ENCODE measurements at places on chromosomes 6 and 20. TPM values are rescaled to one million over a fixed set of nuclear protein-coding genes. Genes with fewer than 3 reads are reported as not detected.

Gene CNBD2
- 0.68 TPM for polyA plus RNA-seq

Gene TMEM200A
- 26.4 TPM for polyA plus RNA-seq

Gene SLA2
- 0.33 TPM for polyA plus RNA-seq

Gene MDC1
- polyA plus RNA-seq = 55.5 TPM

Gene ACTL10
- 0.54 TPM for polyA plus RNA-seq

Gene C20orf141
- polyA plus RNA-seq = not detected

Gene CFB
- 22.2 TPM for polyA plus RNA-seq

Gene NFATC2
- polyA plus RNA-seq = 1.4 TPM

DNA sequence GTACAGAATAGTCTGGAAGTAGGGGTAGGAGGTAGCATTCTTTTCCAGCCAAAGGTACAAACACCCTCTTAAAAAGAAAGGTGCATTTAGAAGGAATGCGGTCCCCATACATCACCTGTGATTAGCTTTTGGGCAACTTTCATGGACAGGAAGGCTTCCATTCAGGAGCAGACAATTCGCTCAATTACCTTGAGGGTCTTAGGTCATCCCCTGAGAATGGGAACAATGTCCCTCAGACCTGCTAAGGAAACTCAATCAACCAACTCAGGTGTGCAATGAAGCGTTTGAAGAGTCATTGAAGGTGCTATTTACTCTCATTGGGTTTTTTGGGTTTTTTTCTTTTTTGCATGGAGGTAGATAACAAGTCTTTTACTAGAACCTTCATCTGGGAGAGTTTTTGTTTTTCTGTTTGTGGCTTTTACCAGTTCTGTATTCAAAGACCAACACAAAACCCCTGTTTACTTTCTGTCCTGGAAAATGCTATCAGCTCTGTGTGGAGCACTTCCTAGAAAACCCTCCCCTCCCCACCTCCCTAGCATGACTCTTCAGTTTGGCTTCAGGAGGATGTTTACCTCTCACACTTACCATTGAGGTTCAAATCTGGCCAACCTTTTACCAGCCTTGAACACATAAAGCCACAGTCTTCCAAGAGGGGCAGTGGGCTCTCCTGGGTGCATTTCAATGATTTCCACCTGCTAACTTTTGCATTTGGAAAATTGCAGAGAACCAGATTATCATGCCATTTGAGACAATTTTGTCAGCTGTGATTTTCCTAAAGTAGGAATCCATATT, 271.2 kb upstream of the PRDM1 start:
- no peak for DNase-seq

DNA sequence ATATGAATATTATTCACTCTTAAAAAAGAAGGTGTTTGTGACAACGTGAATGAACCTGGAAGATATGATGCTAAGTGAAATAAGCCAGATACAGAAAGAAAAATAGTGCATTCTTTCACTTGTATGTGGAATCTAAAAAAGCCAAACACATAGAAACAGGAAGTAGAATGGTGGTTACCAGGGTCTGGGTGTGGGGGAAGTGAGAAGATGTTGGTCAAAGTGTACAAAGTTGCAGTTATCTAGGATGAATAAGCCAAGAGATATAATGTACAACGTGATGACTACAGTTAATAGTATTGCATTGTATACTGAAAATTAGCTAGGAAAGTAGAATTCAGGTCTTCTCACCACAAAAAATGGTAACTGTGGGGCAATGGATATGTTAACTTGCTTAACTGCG, 151.1 kb upstream of the HCRTR2 start:
- DNase-seq = no peak

- no peak for DNase-seq
These were observed 290.1 kb upstream of the PRDM1 start for GRCh38 chr6:105795913-105796517.

GRCh38 chr6:34240329-34241248, 3.9 kb downstream of the HMGA1 start:
- DNase-seq = no peak

- DNase-seq = no peak
These were observed 13.6 kb downstream of the FAM83B start for GRCh38 chr6:54860132-54860531.

DNA sequence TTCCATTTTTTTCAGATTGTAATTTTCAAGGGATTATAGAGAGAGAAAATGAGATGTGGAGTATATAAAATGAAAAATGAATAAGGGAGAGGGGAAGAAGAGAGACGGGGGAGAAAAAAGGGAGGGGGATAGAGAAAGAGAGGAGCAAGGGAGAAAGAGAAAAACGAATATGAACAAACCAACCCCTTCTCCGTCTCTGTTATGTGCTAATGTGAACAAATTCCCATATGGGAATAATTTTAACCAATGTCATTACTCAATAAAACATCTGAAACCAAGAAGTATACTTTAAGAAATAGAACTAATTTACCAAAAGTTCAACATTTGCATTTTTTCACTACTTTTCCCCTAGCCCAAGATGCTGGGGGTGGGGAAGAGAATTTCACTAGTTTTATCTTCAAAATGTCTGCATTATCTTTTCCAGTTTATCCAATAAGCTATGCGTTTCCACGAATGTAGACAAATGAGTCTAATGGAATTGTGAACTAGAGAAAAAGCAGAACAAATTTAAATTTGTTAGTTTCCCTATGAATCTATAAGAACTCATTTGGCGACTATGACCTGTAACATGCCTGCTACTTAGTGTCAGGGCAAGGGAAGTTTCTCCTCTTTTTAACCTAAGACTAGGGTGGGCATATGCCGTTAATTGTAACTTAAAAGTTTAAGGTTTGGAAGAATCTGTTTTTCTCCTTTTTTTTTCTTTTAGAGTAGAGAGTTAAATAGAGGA, 286.3 kb downstream of the BTBD9 start:
- DNase-seq = no peak

DNA sequence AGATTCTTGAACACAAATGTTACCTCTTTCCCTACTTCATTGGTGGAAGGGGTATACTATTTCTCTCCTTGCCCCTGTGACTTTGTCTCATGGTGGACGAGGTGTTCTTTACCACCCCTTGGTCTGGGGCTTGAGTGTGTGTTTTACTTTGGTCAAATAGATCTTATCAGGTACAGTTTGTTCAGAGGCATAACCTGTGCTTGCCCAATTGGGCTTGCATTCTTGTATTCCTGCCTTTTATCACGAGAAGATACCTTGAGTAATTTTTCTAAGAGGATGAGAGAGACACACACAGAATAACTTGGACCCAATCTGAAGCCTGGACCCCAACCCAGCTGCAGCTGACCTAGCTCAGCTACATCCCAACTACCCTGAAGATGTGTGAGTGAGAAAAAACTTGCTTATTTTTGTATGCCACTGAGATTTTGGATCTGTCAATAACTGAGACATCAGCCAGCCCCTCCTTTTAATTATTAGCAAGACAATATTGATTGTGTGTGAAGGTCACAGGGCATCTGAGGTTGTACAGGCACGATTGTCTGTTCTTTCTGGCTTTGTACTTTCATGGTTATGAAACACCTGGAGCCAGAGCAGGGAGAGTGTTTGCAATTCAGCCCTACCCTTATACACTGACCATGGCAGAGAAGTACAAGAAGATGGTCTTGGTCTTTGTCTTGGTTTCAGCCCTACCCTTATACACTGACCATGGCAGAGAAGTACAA, 204.7 kb upstream of the SLC35B3 start:
- no peak for DNase-seq

GRCh38 chr6:45031601-45032000, 296.5 kb upstream of the RUNX2 start:
- no peak for DNase-seq

DNA sequence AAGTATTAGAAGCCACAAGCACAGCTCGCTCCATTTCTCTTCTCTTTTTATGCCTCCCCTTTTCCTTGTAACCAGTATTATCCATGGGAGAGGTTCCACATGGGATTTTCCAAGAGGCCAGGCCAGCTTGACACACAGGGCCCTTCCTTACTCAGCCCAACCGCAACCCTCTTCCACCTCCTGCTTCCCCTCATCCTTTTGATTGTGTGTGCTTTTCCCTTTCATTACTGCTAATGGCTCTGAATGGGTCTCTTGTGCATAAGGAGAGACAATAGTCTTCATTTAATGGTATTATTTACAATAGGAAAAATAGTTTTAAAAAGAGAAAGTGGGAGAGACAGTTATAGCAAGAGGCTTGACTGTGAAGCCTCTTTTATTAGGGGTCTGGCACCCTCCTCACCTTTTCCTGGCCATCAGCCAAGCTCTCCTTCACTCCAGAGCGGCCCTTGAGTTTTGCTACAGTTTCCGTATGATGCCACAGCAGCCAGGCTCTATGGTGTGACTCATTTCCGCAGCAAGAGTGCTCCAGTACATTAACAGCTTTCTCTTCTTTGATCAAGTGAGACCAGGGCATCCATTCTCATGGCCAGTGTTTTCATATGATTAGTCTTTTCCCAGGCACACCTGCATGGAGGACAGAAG, 579.5 kb downstream of the TFAP2B start:
- DNase-seq = no peak

DNA sequence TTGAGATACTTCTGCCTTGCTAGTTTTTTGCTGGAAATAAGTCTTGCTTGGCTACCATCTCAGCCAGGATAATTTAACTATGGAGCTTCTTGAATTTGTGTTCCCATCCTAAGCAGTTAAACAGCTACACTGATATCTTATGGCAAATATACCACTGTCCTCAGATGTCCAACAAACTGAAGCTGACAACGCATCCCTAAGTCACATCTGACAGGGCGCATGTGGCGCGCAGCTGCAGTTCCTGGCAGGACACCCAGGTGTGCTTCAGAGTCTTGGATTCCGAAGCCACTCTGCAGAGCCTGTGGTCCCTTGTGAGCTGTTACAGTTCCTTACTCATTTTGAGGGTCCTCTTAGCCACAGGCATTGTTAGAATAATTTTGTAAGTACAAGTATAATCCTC, 127.9 kb downstream of the WDR27 start:
- DNase-seq = no peak

- DNase-seq = peak; percentile 6
These were observed 256.5 kb downstream of the TRDN start for GRCh38 chr6:123380257-123380656.

DNA sequence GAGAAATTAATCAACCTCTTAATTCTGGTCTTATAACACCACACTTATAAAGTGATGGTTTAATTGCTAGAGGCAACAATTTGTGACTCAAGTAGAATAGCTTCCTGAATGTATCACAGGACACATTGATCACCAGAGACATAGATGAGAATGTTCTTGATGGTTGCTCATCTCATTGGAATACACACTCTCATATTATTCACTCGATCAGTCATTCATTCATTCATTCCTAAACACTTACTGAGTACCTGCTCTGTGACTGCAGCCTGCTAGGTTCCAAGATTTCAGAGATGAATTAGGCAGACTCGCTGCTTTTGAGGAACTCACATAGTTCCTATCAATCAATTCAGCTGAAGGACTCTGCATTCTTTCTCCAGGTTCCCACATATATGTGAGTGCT, 365.1 kb upstream of the SOX4 start:
- no peak for DNase-seq

DNA sequence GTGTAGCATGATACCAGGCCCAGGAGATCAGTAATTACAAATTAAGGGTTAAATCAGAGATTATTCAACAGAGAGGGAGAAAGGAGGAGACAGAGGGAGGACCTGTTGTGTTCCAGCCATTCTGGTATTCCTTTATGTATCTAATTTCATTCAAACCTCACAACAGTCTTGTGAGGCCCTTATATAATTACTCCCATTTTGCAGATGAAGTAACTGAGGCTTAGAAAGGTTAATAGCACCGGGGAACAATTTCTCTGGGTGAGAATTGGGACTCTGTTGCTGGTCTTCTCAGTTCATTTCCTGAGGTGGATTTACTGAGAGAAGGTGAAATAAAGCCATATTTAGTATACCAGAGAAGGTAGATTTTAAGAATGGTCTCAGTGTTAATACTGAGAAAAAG, 66.6 kb downstream of the C6orf52 start:
- DNase-seq = no peak

DNA sequence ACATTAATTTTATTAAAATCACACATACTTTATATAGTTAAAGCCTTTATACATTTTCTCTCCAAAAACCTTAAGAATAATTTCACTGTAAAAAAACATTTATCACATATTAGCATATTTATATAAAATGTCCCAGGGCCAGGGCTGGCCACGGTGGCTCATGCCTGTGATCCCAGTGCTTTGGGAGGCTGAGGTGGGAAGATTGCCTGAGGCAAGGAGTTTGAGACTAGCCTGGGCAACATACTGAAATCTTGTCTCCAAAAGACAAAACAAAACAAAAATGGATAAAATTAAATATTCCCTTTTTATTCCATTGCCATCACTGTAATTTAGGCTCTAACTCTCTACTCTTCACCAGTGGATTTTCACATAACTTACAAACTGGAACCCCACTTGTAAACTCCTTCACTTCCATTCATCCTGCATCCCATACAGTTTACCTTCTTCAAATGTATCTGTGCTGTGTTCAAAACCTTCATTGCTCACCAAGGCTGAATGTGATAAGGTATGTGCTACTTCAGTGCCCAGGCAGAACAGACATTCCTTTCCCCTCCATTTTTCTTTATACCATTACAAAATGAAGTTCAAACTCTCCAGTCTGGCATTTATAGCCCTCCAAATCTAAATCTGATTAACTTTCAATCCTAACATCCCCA, 42.9 kb upstream of the PIM1 start:
- no peak for DNase-seq

DNA sequence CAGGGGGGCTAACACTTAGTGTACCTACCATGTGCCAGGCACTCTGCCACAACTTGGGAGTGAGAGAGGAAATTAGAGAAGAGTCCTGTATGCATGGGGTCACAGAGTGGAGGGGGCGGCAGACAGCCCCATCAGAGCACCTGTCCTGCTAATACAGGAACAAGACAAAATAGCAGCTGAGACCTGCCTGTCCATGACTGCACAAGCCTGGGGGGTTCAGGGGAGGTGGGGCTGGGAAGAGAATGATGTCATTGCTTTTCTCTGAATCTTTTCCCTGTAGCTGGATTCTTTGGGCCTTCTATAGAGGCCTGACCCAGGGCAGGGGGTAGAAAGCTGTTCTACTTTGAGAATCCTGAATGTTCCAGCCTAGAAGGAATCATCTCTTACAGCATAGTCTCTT, 37.4 kb downstream of the FOXP4 start:
- no peak for DNase-seq

DNA sequence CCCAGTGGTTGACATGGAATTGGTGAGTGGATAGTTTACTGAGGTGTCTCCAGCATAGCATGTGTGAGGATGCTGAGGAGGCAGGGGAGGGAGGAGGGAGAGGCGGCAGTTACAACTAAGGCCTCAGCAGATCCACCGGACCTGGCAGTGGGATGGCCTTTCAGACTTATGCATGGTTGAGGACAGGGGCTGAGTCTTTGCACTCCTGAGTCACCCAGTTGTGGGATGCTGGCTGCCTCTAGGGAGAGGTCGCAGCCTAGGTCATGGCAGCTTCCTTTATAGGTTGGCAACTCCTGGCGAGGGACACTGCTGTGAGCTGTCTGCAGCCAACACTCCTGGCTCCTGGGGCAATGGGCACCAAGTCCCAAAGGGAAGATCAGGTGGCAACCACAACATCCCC, 380.3 kb downstream of the PREX1 start:
- DNase-seq = no peak

Data from left renal cortex interstitium (tissue), 4 donors.